ENCODE measurements at places on chromosomes 6 and 20. TPM values are rescaled to one million over a fixed set of nuclear protein-coding genes. Genes with fewer than 3 reads are reported as not detected.

Gene TNFRSF21
- 0.31 TPM for polyA plus RNA-seq

Gene THBS2
- 0.08 TPM for polyA plus RNA-seq

Gene NKX2-2
- not detected for polyA plus RNA-seq

Gene CST5
- polyA plus RNA-seq: not detected

Gene OVOL2
- polyA plus RNA-seq: not detected

Gene B3GAT2
- polyA plus RNA-seq: 0.23 TPM

Gene PRSS16
- polyA plus RNA-seq: 3.2 TPM

Gene NKAPL
- polyA plus RNA-seq: 0.18 TPM
